ENCODE measurements at places on chromosomes 7 and 10. TPM values are rescaled to one million over a fixed set of nuclear protein-coding genes. Genes with fewer than 3 reads are reported as not detected.

Gene ZPBP
- total RNA-seq, result 0.21 TPM

Gene AGR2
- total RNA-seq, result 88.3 TPM

Gene LIPM
- total RNA-seq, result not detected

Gene WDR86
- 6.8 TPM for total RNA-seq

Gene GCK
- total RNA-seq, result 1.4 TPM

Gene SRRM3
- 0.58 TPM for total RNA-seq

Gene OPN1SW
- not detected for total RNA-seq

Gene PSD
- total RNA-seq, result 38.4 TPM

Gene NEUROD6
- total RNA-seq, result not detected

Gene LAMB4
- total RNA-seq, result 0.90 TPM

Gene GNAT3
- total RNA-seq, result not detected

Gene ZWINT
- 20.2 TPM for total RNA-seq

Gene ACBD7
- total RNA-seq, result 5.2 TPM

Gene NKX1-2
- not detected for total RNA-seq

Gene ZNF503
- total RNA-seq, result 12.1 TPM

Measured in urinary bladder (tissue), 4 donors.